Type B pancreatic cell (in vitro differentiated cells): ENCODE measurements at places on chromosomes 3 and 15.

GRCh38 chr3:128942161-128942952 lies 51.5 kb downstream of the CFAP92 start:
- no peak for DNase-seq

- DNase-seq = no peak
Measured at GRCh38 chr3:175670557-175670956, 811.4 kb downstream of the NAALADL2 start.

DNA sequence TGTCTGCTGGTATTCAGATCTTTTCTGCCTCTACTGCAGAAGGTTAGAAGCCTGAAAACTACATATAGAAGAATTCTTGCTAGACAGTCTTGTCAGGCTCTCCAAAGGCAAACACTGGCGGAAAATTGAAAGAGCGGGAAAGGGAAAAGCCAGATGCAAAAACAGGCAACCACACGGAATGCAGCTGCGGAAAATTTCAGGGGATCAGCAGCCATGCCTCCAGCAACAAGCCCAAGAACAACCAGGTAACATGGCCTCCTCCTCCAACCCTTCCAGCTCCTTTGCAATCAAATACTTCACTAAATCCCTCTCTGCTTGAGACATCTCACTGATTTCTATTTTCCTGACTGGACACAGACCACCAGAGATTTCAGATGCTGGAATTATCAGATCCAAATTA lies 9.6 kb downstream of the UBP1 start:
- no peak for DNase-seq

GRCh38 chr3:168807448-168807847 lies 711.7 kb upstream of the GOLIM4 start:
- DNase-seq = no peak

DNA sequence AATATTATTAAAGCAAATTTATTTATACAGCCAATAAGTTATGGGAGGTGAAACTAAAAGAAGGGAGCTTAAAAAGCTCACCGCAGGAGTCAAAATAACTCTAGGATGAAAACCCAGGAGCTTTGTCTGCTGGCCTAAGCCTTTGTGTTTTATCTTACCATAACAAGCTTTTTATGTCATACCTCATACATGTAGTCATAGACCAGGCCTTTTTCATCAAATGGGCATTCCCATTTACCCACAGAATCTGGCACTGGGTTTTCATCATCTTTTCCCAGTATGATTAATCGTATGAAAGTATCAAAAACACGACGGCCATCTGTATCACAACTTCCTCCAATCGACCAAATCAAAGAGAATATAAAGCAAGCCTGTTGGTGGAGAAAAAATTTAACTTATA lies 122.8 kb downstream of the DNAH12 start:
- DNase-seq = no peak

GRCh38 chr15:89806559-89807550 lies 7.8 kb downstream of the ANPEP start:
- DNase-seq = no peak

DNA sequence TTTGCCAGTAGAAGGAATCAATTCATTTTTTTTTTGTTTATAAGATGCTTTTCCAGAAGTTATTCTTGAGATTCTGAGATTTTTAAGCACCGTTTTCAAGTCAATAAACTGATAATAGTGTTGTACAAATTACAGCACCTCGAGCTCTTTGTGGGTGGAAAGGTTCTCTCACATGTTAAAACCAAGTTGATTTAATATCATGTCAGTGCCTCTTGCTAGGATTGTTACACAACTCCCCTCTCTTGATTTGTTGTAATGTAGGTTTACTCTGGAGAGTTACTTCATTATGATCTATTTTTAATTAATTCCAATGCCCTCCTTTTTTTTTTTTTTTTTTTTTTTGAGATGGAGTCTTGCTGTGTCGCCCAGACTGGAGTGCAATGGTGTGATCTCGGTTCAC lies 25.8 kb upstream of the UBXN7 start:
- DNase-seq = no peak

GRCh38 chr3:194906970-194907629 lies 221.4 kb downstream of the FAM43A start:
- DNase-seq = no peak

GRCh38 chr3:192831111-192831644 lies 86.5 kb downstream of the MB21D2 start:
- DNase-seq = no peak

DNA sequence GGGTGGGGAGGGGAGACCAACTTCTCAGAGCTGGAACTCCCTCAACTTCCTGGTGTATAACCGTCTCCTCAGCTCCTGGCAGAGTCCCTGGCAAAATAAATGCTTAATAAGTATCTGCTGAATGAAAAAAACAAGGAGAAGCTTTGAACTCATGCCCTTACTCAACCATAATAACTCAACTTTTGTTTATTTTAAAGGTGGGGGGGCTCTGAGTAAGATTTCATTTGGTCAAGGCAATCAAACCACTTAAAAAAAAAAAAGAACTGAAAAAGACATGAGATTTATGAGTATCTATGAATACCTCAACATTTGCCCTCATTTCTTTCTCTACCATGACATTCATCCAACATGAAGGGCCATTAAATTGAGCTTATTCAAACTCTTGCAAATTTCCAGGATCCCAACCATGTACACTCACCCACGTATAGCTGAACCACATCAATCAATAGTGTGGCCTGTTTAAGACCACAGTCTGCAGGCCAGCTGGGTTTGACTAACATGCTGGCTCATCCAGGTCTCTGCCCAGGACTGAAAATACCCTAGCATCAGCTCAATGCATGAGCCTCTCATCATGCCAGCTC lies 157.9 kb downstream of the FOXP1 start:
- no peak for DNase-seq

GRCh38 chr3:47542471-47543173 lies 29.1 kb upstream of the ELP6 start:
- no peak for DNase-seq

DNA sequence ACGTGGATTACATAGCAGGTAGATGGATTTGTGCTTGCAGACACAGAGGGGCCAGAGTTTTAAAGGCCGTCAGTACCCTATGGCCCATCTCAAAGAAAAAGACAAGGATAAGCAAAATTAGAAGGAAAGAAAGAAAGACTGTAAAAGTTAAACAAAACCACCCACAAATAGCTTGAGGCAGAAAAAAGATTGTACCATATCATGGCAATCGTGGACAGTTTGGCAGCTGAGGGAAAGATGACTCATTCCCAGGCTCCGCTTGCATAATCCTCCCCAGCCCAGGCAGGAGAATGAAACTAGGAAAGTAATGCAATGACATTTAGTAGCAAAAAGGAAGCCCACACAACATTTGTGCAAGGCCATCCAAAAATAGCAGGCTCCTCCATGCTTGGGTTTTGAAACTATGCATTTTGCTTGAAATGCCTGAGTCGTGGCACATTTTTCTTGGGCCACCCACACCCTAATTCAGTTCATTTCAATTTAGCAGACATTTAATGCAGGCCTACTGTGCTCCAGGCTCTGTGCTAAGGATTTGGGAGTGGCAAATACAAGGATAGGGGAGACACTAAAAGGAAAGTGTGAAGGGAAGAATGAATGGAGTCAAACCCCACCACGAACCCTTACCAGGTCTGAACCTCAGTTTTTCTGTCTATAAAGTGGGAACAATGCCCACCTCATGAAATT lies 40.9 kb upstream of the SMAD3 start:
- no peak for DNase-seq

DNA sequence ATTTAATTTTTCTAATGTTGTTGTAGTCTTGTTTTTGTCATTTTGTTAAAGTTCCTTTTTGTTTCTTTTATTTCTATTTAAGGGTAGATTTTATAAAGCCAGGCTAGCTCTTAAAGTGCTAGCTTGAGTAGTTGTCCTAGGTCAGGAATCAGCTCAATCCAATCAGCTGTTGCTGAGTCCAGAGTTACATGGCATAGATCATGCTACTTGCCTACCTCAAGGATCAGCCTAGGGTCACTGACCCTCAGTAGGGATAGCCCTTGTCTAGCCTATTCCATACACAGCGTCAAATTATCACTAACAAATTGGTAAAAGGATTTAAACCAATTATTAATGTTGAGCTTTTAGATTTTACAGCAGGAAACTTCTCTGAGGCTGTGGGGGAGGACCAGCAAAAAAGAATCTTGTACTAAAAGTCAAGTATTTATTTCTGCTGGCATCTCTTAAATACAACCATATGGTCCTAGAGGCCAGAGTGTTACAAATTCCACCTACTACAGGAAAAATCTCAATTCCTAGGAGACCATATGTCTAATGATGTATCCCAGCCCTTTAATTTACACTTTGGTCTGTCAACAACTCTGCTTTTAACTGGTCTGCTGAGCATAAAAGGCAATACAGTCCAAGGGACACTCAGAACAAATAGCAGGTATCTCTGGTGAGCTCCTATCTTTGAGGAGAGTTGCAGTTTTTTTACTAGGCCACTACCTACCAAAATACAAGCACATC lies 138.3 kb upstream of the PTPRG start:
- no peak for DNase-seq

- DNase-seq = no peak
Measured at GRCh38 chr3:57961828-57962447, 46.3 kb upstream of the FLNB start.

GRCh38 chr3:177673112-177673914 lies 476.0 kb upstream of the TBL1XR1 start:
- DNase-seq = no peak

DNA sequence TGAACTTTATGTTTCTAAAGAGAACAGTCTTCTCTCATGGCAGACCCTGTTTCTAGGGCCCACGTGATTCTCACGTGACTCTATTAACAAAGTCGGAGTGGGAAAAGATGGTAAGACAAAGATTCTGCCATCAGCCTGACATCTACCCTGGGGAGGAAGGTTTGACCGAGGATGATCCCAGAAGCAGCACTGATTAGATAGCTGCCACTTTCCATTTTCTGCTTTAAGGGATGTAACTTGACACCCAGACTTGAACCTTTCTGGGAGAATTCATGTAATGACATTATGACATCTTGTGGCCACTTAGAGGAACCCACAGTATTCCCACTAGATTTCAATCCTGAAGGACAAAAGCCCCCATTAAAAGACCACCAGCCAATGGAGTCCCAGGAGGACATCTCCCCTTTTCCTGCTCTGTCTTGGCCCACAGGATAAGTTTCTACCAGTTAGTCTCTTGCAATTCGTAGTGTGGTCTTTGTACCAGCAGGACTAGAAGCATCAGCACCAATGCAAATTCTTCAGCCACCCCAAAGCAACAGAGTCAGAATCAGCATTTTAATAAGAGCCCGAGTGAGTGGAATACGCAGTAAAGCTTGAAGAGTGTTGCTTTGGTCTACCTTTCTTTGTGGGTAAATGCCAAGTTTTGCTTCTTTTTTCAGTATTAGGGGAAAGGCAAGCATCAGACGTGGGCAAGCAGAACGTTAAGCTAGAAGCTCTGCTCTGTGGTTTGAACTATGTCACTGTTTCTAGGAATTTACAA lies 480.5 kb upstream of the PROK2 start:
- DNase-seq = no peak

GRCh38 chr3:71421475-71421819 lies 162.1 kb downstream of the FOXP1 start:
- no peak for DNase-seq

DNA sequence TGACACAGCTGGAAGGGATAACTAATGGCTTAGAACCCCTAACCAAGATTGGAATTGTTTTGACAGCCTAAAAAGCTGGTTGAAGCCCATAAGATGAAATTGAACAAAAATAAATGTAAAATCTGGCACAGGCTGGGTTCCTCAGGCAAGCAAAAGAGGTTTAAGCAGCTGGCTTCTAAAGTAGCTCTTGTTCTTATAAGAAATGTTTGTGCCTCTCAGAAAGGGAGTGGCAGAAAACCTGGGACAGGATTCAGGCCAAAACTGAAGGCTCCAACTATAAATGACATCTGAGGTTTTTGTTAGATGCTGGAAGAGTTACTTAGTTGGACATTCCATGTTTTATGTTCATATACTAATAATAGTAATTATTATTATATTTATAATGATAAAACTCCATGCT lies 378.3 kb downstream of the CNTN4 start:
- DNase-seq = no peak

DNA sequence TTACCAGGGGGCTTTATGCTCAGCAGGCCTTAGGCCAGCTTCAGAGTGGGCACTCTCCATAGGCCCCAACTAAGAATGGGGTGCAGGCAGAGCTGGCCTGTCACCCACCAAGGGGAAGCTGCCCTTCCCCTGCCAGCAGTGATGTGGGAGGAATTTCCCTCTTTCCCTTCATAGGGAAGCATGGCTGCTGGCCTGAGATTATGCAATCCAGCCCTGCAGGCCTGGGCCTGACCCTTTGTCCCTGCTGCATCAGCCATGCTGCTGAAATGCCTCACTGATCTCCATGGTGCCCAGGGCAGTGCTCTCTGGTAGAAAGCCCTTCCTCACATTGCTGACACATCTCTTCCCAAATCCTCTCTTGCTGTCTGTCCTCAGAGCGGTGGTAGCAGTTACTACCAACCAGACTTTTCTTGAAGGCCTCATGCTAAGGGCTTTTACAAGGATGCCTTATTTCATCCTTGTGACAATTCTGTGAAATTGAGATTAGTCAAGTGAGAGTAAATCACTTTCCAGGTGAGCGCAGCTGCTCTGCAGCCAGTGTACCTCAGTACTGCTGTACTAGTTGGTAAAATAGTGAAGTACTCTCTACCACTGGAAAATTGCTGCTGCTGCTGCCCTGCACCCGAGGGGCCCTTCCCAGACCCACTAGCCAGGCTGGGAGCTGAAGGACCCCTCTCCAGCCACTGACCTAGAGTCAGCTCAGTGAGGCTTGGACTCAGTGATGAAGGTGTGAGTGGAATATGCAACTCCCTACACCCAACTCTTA lies 33.8 kb downstream of the MRAS start:
- DNase-seq = no peak

DNA sequence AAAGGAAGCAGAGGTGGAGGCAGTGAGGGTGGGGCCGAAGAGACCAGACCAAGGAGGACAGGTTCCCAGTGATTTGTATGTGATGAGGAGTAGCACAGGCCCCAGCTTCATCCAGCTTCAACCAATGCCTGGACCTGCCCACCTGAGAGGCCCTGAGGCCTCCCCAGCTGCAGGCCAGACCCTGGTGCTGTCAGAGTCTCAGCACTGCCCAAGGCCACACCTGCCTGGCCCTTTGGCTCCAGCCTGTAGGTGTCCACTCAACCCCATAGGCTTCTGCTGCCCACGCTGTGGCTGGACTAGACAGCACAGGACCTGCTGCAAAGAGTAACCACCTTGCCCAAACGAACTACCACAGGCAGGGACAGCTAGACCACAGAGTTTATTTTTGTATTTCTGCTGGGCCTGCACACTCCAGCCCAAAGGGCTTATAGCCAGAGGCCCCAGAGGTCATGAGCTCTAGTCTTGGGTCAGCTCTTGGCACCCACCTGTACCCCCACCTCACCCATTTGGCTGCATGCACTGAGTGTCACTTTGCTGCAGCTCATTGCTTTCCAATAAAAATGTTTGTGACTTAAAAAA lies 81.9 kb upstream of the CDV3 start:
- no peak for DNase-seq
